ENCODE measurements at places on chromosomes 1 and 21.

- no peak for DNase-seq
These were observed at the start of gene TRPM2 for GRCh38 chr21:44353191-44353970. TRPM2 (plus strand) TSS chr21:44353621; CDS start chr21:44353701, 80 bp downstream.

DNA sequence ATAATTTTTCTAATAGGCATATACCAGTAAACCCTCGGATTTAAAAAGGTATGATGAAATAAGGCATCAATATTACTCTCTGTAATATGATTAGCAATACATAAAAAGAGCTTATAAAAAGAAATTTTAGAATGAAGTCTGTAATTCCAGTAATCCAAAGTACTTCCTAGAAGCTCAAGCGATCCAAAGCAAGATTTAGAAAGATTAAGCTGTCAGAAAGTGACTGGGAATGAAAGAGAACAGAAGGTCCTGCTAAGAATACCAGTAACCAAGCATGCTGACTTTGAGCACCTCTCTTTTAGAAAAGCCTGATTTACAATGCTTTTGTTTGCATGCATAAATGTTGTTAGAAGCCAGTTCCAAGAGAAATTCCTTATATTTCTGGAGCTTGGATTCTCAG lies 125.1 kb downstream of the GIPC2 start:
- DNase-seq = no peak

DNA sequence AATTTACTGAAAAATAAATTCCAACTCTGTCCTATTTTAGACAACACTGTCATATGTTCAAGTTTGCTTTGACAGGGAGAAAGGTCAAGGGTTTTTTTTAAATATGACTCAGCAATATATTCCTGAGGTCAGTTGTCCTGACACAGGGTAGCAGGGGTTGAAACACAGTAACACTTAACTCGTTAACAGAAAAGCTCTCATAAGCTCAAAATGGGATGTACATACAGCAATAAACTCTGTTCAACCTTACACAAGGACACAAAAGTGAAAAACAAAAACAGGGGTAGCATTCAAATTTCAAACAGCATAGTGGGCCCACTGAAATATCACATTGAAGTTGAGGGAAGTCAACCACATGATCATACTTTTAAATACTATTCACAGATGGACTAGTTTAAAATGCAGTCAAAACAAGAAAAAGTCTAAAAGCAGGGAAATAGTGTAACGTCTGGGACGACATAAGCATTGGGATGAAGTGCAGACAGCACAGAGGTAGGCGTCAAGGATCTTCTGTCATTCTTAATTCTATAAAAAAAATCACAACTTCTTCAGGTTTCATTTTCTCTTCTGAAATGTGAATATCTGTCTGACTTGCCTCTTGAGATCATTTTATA lies 89.9 kb downstream of the SLC44A5 start:
- no peak for DNase-seq

GRCh38 chr1:98969798-98970490 lies 34.7 kb downstream of the PLPPR5 start:
- DNase-seq = no peak

- DNase-seq = no peak
These were observed 146.7 kb downstream of the KCNT2 start for GRCh38 chr1:196461521-196461920.

DNA sequence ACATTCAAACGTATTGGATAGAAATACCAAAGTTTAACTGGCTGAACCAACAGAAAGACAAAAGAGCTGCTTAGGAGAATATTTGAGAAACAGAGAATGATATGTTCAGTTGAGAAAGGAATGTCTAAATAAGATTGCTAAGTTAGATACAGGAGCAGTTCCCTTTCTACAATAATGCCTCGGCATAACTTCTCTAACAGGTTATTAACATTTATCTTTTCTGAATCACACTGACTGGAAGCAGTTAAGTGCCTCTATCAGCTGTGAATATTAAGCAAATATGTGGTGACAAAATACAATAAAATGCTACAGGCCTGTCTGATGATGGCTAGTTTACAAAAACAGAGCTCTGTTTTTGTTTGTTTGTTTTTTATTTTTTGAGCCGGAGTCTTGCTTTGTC lies 121.9 kb downstream of the KCNK1 start:
- no peak for DNase-seq

DNA sequence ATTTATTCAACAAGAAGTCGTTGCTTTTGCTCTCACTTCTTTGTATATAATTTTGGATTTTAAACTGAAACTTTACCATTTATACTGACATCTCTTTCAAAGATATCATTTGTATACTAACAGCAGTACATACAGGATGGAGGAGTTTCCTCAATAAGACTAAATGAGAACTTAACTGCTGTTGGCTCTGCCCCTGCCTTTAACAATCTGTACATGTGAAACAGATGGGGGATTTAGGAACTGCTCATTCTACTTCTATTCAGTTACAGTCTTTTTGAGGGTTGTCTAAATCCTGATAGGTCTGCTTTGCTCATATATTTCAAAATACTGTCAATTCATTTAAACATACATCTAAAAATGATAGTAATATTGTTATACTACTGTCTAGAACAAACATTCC lies 663.2 kb downstream of the ADGRL2 start:
- no peak for DNase-seq
